Kidney epithelial cell (primary cell): ENCODE measurements at places on chromosomes 6 and 20. TPM values are rescaled to one million over a fixed set of nuclear protein-coding genes. Genes with fewer than 3 reads are reported as not detected.

BANF2 gene
- total RNA-seq = not detected in 2 replicates

BTNL2 gene
- total RNA-seq = not detected in 2 replicates

RIPOR2 gene
- total RNA-seq = 0.79 and 1.8 TPM in 2 replicates

WTAP gene
- total RNA-seq = 86.9 and 88.3 TPM in 2 replicates

CST2 gene
- total RNA-seq = 2.6 and 7.0 TPM in 2 replicates

TRDN gene
- not detected in 2 replicates for total RNA-seq

C20orf141 gene
- not detected in 2 replicates for total RNA-seq

COL21A1 gene
- not detected in 2 replicates for total RNA-seq

HUS1B gene
- not detected in 2 replicates for total RNA-seq

IL17F gene
- not detected in 2 replicates for total RNA-seq

SIGLEC1 gene
- total RNA-seq = not detected in 2 replicates

ANKRD6 gene
- 10.0 and 15.4 TPM in 2 replicates for total RNA-seq

DUSP22 gene
- 35.1 and 35.9 TPM in 2 replicates for total RNA-seq

ULBP2 gene
- 3.5 and 6.1 TPM in 2 replicates for total RNA-seq

HSPA1L gene
- total RNA-seq = 0.46 and 1.1 TPM in 2 replicates
